Suprapubic skin (tissue), 4 donors: ENCODE measurements at places on chromosomes 16 and 17. TPM values are rescaled to one million over a fixed set of nuclear protein-coding genes. Genes with fewer than 3 reads are reported as not detected.

Gene TBC1D3H
- total RNA-seq: not detected

Gene CNOT1
- 150 TPM for total RNA-seq

Gene TNFSF13
- 9.6 TPM for total RNA-seq

Gene TPSAB1
- total RNA-seq: 17.9 TPM

Gene C17orf78
- total RNA-seq: not detected

Gene KRT20
- total RNA-seq: 0.60 TPM

Gene DECR2
- 11.3 TPM for total RNA-seq

Gene SLC13A2
- 14.2 TPM for total RNA-seq

Gene ZP2
- not detected for total RNA-seq

Gene KRT40
- 0.98 TPM for total RNA-seq

GRCh38 chr17:5446786-5447185 lies 7.8 kb upstream of the C1QBP start:
- H3K27me3 ChIP-seq: no peaks in the 10 kb centered on the region
- no peaks in the 10 kb centered on the region for H3K4me1 ChIP-seq
- H3K4me3 ChIP-seq: no peak overlapping the region
- H3K27ac ChIP-seq: peak overlapping the region; percentile 7
- no peak for DNase-seq

DNA sequence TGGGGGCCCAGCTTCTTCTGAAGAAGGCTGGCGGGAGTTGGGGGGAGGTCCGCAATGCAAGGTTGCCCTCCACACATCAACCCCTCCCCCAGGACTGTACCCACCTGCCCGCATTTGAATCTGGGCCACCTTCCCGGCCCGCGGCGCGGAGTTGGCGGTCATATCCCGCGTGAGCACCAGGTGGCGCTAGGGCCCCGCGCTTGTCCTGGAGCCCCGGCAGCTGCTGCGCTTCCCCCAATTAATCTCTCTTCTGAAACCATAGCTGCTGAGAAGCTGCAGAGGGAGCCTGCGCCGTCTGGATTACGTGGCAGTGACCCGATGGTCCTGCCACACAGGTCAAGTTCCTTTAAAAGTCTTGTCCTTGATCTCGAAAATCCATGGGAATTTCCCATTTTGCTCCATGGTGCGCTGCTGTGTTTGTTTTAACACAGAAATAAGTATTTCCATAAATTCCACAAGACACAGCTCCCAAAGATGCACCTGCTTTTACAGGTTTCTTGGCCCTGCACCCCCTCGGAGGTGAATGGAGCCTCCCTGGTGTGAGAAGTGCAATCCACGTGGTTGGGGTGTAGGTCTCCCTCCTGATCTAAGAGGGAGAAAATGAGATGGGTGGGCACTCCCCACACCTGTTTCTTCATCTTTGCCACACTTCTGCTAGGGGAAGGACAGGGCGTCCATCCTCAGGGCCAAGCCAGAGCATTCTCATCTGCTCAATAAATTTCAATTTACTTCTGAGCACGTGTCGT lies 22.1 kb downstream of the COX4I1 start:
- DNase-seq: peak; percentile 79
- no peak overlapping the region for H3K27ac ChIP-seq
- H3K27me3 ChIP-seq: peaks cover 17% of the 10 kb centered on the region
- H3K4me3 ChIP-seq: no peak overlapping the region

- DNase-seq: no peak
- H3K36me3 ChIP-seq: peaks cover 83% of the 10 kb centered on the region
- no peaks in the 10 kb centered on the region for H3K27me3 ChIP-seq
- no peak overlapping the region for H3K27ac ChIP-seq
- no peaks in the 10 kb centered on the region for H3K4me1 ChIP-seq
Measured at GRCh38 chr17:1068356-1068755, 71.4 kb downstream of the TIMM22 start.

- DNase-seq: peak; percentile 86
- no peak overlapping the region for H3K4me3 ChIP-seq
- H3K27ac ChIP-seq: no peak overlapping the region
- H3K4me1 ChIP-seq: peaks cover 30% of the 10 kb centered on the region
- peaks cover 30% of the 10 kb centered on the region for H3K36me3 ChIP-seq
Measured at GRCh38 chr16:68064791-68065365, 20.3 kb upstream of the NFATC3 start.

- no peak for DNase-seq
- no peak overlapping the region for H3K4me3 ChIP-seq
- H3K36me3 ChIP-seq: no peaks in the 10 kb centered on the region
- no peak overlapping the region for H3K27ac ChIP-seq
- no peaks in the 10 kb centered on the region for H3K27me3 ChIP-seq
- H3K4me1 ChIP-seq: peaks cover 23% of the 10 kb centered on the region
Measured at GRCh38 chr17:10617120-10617505, 40.0 kb downstream of the MYH3 start.

GRCh38 chr17:73650140-73650539 lies 5.9 kb upstream of the SDK2 start:
- peaks cover 40% of the 10 kb centered on the region for H3K27me3 ChIP-seq
- H3K27ac ChIP-seq: no peak overlapping the region
- H3K36me3 ChIP-seq: no peaks in the 10 kb centered on the region
- peaks cover 7% of the 10 kb centered on the region for H3K4me1 ChIP-seq

DNA sequence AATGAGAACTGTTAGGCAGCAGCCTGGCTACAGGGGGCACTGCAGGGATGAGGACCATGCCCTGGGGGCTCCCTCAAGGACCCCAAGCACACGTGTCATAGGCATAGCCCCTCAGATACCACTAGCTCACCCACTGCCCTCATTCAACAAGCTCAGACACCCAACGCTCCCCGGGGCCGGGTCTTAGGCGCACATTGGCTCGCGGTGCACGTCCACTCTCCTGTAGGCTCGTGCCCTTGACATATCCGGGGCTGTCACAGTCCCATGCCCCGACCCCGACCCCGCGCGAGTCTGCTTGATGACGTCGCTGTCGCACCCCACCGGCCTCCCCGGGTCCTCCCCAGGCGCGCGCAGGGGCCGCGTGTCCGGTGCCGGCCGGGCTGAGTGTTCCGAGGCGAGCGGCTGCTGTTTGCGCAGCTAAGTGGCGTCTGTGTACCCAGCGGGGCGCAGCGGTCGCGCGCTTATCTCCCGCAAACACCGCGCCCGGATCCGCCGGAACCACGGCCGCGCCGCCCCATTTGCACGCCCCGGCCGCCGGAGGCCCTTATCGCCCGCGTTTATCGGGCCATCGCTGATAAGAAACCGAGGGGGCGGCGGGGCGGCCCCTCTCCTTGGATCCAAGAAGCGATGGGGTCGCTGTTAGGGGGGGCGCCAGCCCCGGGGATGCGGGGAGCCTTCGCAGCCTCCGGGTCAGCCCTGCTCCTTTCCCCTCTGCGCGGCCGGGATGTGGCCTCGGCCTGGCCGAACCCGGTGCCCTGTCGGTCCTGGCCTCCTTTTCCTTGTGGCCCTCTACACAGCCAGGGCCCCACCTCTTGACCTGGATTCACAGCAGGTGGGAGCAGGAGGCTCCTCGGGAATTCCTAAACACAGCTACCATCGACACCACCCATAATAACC lies 20.7 kb upstream of the NAGS start:
- H3K27ac ChIP-seq: no peak overlapping the region
- H3K36me3 ChIP-seq: no peaks in the 10 kb centered on the region
- peaks cover 53% of the 10 kb centered on the region for H3K27me3 ChIP-seq
- DNase-seq: no peak
- H3K4me3 ChIP-seq: peak overlapping the region; percentile 45

DNA sequence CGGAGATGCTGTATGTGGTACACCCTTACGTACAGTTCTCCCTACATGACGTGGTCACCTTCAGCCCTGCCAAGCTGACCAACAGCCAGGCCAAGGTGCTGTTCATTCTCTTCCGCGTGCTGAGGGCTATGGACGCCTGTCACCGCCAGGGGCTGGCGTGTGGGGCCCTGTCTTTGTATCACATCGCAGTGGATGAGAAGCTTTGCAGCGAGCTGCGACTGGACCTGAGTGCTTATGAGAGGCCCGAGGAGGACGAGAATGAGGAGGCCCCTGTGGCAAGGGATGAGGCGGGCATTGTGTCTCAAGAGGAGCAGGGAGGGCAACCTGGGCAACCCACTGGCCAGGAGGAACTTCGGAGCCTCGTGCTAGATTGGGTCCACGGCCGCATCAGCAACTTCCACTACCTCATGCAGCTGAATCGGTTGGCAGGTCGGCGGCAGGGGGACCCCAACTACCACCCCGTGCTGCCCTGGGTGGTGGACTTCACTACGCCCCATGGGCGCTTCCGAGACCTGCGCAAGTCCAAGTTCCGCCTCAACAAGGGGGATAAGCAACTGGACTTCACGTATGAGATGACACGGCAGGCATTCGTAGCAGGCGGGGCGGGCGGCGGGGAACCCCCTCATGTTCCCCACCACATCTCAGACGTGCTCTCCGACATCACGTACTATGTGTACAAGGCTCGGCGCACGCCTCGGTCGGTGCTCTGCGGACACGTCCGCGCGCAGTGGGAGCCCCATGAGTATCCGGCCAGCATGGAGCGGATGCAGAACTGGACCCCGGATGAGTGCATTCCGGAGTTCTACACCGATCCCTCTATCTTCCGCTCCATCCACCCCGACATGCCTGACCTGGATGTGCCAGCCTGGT lies 1.4 kb downstream of the WDR81 start:
- peaks cover 36% of the 10 kb centered on the region for H3K36me3 ChIP-seq
- DNase-seq: peak; percentile 64
- no peaks in the 10 kb centered on the region for H3K27me3 ChIP-seq

DNA sequence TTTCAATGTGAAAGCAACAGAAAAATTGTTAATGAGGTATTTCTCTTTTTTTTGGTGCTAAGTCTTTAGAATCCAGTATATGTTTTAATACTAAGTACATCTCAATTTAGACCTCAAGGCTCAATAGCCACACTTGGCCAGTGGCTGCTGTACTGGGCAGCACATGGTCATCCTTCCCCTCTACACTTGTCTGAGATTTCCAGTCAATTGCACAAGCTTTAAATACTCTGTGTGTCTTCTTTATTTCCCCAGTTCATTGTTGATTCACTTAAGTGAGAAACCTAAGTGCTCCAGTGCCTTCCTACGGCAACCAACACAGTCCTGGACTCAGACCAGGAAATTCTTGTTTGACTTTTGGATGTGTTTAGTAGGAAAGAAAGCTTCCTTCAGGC lies 62.2 kb downstream of the TNRC6C start:
- no peak overlapping the region for H3K27ac ChIP-seq
- no peaks in the 10 kb centered on the region for H3K36me3 ChIP-seq
- no peaks in the 10 kb centered on the region for H3K4me1 ChIP-seq
- no peak for DNase-seq

DNA sequence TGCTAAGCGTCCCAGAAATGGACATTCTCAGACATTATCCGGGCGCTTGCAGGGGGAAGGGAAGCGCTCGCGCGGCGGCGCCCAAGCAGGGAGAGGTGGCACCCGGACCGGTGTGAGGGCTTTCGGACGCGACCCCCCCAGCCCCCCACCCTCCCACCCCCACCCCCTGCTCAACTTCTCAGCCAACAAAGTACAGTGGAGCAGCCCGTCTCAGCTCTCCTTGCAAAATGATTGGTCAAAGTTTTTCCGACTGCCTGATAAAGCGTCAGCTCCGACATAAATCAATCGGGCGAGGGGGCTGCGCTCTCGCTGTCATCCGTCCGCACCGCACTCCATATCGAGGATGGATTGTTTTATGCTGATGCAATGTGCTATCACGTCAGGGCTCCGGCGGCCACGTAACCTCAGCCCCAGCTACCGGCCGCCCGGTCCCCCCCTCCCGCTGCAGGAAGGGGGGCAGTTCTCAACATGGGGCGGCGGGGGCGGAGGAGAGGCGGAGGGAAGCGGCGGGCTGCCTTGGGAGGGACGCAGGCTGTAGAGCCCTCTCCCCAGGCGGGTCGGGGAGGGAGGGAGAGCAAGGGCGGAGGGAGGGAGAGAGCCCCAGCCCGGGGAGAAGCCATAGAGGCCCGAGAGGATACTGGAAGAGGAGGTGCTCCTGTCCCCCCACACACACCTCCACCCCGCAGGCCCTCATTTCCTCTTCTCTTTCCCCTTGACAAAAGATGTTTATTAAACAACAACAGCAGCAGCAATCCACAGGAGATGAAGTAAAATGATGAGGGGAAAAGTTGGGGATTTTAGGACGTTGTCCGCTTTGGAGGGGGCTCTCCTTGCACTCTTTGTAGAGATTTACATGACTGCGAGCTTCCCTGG lies at the start of gene HOXB9:
Gene HOXB9 (minus strand): TSS at position 114 of the 873 bp plus-strand sequence. CDS start 89 bp downstream, at position 25.
- no peak for DNase-seq
- H3K27me3 ChIP-seq: peaks cover 100% of the 10 kb centered on the region
- no peak within 1 kb of the TSS for H3K27ac ChIP-seq
- no peaks in the 10 kb centered on the region for H3K36me3 ChIP-seq

- H3K27me3 ChIP-seq: no peaks in the 10 kb centered on the region
- no peak overlapping the region for H3K4me3 ChIP-seq
- DNase-seq: no peak
- no peaks in the 10 kb centered on the region for H3K36me3 ChIP-seq
- H3K27ac ChIP-seq: no peak overlapping the region
- H3K4me1 ChIP-seq: no peaks in the 10 kb centered on the region
Measured at GRCh38 chr16:24163935-24164334, 92.2 kb upstream of the CACNG3 start.

DNA sequence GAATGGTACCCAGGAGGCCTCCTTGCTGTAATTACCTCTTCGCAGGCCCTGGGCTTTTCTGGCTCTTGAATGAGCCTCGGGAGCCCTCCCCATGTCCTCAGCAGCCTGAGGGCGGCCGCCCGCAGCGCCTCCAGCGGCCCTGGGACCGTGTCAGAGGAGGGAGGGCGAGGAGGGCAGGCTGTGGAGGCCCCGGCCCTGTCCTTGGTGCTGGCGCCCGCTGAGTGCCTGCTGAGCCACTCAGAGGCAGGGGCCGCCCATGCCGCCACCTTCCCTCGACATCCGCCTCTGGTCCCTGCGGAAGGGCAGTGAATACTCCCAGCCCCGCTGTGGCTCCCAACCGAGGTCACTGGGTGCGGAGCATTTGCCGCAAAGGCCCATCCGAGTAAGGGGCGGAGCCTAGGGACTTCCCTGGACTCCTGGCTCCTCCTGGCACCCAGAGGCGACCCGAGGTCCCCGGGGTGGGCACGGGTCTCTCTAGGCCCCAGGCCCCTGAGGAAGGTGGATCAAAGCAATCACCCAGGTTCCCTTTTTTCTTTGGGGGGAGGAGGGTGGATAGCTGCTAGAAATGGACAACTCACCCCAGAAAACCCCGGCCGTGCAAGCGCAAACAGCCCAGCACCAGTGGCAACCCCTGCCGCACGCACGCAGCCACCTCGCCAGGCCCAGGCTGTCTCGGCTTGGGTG lies 2.8 kb downstream of the RBFOX3 start:
- no peak overlapping the region for H3K27ac ChIP-seq
- H3K36me3 ChIP-seq: no peaks in the 10 kb centered on the region
- H3K4me3 ChIP-seq: no peak overlapping the region
- peaks cover 23% of the 10 kb centered on the region for H3K4me1 ChIP-seq
- no peak for DNase-seq
